ENCODE measurements at places on chromosomes 13 and 19.

GRCh38 chr19:41787055-41787454 is 9.3 kb upstream of the CEACAM3 start:
- no peak for DNase-seq

DNA sequence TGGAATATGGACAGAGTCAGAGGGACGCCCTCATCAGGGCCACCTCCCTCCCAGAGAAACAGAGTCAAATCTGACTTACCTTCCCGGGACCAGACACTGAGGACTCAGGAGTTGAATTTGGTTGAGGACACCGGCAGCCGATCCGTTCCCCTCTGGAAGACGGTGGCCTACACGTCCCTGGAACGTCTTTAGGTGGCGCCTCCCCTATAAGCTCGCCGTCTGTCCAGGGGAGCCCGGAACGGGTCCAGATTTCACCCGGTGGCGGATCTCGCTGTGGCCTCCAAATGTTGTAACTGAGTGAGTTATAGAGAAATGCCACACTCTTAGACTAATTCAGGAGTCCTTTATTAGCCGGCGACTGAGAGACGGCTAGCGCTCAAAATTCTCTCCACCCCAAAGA is 9.0 kb downstream of the TNFSF14 start:
- no peak for DNase-seq

- no peak for DNase-seq
These were observed 725.0 kb downstream of the UQCRFS1 start for GRCh38 chr19:28487999-28488398.

DNA sequence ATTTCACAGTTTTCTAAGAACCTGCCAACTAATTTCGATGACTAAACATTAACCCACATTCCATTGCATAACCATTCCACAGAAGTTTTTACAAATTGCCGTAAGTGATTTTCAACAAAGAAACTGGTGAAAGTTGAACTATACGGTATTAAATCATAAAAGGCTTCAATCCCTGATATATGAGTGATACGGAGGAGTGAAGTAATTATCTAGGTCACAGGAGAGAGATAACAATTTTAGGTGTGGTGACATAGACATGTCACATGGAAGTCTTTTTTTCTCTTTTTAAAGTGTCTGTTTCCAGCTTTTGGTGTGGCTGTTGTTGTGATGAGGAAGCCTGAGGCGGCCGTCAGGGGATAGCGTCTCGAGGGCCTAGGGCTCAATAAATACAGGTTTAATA is 29.4 kb downstream of the TBC1D4 start:
- DNase-seq, result no peak

Measured in stimulated activated CD8-positive, alpha-beta memory T cell treated with anti-CD3 and anti-CD28 coated beads, Interleukin-15, amount 100 ng/mL, for 48 hours (primary cell).